GOT3 (cell line): ENCODE measurements at places on chromosomes 11 and 22.

- no peak for DNase-seq
Observed at GRCh38 chr11:105100981-105101630, 38.5 kb downstream of the CARD18 start.

DNA sequence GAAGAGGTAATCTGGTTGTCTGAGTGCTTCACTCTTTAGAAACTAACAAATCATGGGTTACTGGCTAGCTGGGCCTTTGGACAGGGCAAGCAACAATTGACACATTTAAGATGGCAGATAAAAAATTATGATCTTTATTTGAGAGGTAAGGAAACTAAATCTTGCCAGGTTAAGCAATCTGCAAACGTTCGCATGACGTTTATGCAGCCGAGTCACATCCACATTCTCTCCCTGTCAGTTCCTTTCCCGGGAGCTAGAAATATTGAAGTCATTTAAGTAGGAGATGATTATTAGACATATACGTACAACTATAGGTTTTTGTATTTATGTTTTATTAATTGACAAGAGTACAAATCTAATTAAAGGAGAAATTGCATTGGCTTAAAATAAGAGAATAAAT, 57.4 kb upstream of the RCN1 start:
- no peak for DNase-seq

DNA sequence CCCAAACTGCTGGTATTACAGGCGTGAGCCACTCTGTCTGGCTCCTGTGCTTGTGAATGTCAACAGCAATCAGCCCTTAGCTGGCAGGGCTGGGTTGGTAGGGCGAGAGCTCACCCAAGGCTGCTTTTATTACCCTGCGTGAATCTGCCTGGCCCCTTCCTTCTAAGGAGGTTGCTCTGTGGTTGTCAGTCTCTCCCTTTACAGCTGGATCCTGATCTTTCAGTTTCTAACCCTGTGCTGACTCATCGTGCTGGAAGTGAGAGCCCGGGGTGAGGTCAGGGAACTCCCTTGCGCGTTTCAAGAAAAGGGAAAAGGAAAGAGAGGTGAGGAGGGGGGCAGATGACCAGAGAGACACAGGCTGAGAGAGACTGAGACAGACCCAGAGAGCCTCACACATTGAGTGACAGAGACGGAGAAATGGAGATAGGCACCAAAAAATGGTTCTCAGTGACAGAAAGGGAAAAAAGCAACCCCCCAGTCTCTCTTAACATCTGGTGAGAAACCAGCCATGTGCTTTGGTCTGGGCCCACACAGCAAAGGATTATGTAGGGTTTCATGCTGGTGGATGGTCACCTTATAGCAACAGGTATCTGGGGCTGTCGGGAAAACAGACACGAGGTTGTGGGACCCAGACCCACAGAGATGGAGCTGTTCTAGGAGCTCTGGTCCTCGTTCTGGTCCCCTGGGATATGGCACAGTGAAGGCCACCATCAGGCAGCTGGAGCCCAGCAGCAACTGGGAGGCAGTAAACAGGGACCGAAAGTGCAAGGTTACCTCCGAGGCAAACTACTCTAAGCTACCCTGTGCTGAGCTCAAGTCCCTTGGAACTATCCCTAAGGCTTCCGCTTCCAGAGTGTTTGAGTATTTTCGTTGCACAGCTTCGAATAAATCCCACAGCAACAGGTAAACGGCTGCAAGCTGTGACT, 2.5 kb downstream of the TCN2 start:
- no peak for DNase-seq

DNA sequence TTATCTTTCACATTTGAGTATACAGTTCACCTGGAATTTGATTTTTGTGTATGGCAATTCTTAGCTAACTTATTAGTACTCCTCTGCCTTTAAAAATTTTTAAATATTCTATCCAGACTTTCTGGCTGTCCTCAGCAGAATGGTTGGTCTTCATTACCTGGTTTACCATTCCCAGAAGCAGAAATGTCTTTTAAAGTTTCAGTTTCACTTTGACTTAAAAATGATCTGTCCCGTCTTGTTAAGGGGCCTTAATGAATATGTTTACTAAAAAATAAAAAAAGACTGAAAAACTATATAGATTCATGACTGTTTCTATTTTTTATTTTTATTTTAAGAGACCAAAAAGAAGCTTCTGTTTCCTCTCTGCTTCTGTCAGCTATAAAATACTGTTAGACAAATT, 70.5 kb upstream of the TNRC6B start:
- no peak for DNase-seq

- no peak for DNase-seq
Observed at GRCh38 chr11:10797001-10797400, 11.7 kb downstream of the EIF4G2 start.

DNA sequence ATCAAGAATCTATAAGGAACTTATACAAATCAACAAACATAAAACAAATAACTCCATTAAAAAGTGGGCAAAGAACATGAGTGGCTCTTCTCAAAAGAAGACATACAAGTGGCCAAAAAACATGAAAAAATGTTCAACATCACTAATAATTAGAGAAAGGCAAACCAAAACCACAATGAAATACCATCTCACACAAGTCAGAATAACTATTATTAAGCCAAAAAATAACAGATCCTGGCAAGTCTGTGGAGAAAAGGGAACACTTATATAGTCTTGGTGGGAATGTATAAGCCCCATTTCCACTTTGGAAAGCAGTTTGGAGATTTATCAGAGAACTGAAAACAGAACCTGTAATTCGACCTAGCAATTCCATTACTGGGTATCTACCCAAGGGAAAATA, 921.0 kb downstream of the KCNA4 start:
- DNase-seq = no peak

- peak; percentile 24 for DNase-seq
Observed at GRCh38 chr11:34358728-34359547, 1.1 kb upstream of the ABTB2 start.

- no peak for DNase-seq
Observed at GRCh38 chr11:126485021-126485792, 129.7 kb downstream of the ST3GAL4 start.

- DNase-seq = no peak
Observed at GRCh38 chr11:132496341-132496740, 1036.0 kb downstream of the OPCML start.

- DNase-seq = no peak
Observed at GRCh38 chr11:74929431-74930363, 19.2 kb downstream of the XRRA1 start.

DNA sequence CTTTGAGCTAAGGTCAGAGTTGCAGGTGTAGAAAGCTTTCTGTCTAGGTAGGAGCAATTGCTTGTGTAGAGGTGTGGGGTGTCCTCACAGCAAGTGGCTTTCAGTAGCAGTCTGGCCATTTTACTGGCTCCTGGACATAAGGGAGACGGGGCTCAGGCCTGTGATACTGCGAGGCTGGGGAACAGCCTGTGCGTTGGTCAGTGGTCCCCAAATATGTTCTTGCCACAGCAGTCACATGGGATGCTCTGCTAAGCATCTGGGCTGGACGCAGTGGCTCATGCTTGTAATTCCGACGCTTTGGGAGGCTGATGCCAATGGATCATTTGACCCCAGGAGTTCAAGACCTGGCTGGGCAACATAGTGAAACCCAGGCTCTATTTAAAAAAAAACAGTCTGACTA, 1.9 kb downstream of the MCM5 start:
- DNase-seq = no peak

DNA sequence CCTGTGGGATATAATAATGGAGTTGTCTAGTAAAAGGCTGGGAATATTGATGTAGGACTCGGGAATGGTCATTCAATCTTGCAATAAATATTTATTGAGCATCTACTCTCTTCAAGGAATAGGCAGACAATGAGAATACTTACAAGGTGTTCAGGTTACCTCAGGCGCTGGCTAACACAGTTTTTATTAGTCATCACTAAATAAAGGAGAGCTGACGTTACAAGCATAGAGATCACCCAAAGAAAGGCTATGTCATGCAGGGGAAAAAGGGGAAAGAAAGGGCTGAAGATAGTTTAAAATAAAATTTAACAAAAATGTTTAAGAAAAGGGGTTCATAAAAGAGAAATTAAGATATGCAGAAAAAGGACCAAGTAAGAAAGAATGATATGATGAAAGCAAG, 15.8 kb upstream of the CTSC start:
- no peak for DNase-seq

GRCh38 chr11:118219732-118220131, 5.1 kb downstream of the JAML start:
- DNase-seq = no peak

GRCh38 chr11:64826062-64826461, 15.7 kb upstream of the MEN1 start:
- no peak for DNase-seq

- no peak for DNase-seq
Observed at GRCh38 chr11:68263444-68264035, 8.2 kb downstream of the C11orf24 start.

DNA sequence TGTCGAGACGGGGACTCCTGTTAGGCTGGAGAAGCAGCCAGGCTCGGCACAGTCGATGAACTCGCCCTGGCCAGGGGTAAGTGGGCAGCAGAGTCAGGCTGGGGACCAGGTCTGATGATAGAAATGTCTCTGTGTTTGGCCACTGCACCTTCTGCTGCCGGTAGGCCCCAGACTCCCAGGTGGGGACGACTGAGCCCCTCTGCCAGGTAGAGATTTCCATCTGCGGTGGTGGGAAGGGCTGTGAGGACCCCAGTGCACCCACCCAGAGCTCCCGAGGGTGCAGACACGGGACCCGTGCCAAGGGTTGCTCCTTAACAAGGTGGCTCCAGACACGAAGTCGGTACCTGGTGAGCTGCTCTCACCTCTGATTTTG, 862.5 kb downstream of the TBC1D22A start:
- no peak for DNase-seq

GRCh38 chr11:113698515-113698914, 7.6 kb downstream of the TMPRSS5 start:
- DNase-seq = no peak

DNA sequence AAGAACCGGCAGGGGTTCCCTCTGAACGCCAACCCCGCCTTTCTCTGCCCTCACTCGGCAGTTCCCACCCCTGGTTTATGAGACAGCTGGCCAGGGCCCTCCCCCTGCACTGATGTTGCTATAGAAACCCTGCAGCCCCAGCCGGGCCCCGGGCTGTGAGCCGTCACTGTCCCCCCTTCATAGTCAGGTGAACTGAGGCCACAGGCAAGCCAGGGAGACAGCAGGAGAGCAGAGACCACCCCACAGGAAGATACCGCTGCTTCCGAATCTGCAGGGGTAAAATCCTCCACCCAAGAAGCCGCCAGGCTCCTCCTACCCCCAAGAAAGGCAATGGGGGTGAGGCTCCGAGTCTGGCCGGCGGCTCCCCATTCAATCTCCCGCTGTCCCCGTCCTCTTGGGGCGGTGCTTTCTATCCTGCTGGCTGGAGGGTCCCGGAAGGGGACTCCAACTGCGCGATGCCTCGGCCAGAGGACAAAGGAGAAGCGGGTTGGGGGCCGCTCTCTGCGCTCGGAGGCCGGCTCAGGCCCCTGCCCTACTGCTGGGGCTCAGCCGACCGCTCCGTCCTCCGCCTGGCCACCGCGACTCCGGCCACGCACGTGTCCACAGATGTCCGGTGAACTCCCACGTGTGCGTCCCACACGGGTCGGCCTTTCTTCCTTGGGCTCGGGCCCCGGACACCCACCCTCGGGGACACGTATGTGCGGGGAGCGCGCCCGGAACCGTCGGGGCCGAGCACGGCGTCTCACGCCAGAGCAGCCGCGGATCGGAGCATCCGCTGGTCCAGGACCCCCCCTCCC, 587 bp downstream of the SLC25A22 start:
- no peak for DNase-seq

GRCh38 chr22:49104434-49104833, 723.2 kb downstream of the BRD1 start:
- no peak for DNase-seq

- DNase-seq = no peak
Observed at GRCh38 chr11:58914821-58915543, 24.3 kb upstream of the GLYATL1 start.

GRCh38 chr11:70079691-70080090, 1.6 kb downstream of the ANO1 start:
- DNase-seq = no peak

DNA sequence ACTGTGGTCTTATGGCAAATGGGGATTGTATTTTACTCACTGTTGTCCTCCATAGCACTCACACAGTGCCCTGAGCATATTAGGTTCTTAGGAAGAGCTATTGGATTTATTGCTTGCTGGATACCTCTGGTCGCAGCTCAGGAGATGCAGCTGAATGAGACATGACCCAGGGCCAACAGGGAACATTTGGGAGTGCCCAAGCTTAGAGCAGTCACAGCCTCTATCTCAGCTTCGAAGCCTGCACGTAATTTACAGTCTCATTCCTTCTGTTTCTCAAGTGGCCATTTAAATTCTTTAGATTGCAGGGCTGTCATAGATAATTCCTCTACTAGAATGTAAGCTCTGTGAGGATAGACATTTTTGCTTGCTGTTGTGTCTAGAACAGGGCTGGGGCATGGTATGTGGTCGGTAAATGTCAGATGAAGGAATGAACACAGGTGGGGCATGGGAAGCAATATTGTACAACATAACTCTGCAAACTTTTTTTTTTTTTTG, 192.8 kb downstream of the GRIK4 start:
- no peak for DNase-seq

GRCh38 chr11:100923555-100923954, 206.1 kb downstream of the PGR start:
- DNase-seq = no peak

DNA sequence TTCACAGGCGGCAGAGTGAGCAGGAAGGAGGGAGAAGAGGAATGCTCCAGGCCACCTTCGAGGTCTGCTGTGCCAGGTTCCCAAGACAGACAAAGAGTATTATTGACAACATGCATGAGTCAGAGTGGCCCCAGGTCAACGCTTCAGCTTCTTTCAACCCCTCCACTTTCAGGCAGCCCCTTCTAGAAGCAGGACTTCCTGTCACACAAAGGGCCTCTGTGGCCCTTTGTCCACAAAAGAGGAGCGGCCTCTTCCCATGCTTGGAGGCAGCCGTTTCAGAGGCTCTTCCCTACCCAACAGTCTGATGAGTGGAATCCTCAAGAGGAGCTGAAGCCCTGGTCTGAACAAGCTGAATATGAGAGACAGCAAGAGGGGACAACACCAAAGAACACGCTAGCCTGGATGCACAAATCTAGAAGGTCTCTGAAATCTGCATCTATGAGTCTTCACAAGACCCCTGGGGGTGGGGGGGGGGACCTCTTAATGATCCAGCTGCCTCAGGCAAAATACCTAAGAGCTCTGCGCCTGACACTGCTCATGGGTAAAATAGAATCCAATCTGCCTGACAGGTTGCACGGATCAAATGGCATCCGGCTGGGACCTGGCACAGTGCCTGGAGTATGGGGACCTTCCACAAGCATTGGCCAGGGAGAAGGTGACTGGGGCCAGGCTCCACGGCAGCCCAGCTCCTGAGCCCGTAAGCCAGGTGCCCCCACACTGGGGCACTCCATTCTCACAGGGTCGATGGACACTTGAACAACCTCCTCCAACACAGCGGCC, 67.5 kb downstream of the PACSIN2 start:
- no peak for DNase-seq

- no peak for DNase-seq
Observed at GRCh38 chr11:105344938-105345337, 205.4 kb upstream of the CARD18 start.
